ENCODE measurements at places on chromosomes 13 and 19.

- DNase-seq = no peak
Measured at GRCh38 chr13:38981096-38981495, 9.5 kb downstream of the STOML3 start.

DNA sequence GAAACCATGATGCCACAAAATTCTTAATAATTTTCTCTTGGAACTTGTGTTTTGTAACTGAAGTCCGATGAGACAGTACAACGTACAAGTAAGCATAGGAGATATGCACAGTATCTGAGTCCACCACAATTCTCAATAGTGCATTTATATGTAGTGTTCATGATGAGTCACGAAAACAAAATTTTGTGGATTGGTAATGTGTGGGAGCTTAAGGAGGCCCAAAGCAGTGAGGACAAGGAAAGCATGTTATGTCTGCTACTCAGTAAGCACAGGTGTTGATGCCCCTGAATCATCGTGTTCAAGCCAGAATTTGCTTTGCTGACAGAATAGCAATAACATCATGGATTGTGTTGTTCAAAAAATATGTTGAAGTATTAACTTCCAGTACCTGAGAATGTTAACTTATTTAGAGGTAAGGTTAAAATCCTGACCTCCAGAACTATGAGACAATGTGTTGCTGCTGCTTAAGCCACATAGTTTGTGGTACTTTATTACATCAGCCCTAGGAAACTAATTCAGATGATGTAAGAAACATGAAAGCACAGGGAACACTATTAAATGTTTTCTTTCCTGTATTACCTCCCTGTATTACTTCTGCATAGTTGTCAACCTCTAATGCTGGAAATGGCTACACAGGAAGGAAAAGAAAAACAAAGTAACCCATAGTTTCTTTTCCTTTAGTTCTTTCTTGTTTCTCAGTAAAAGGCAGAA is 201.3 kb downstream of the SLITRK6 start:
- DNase-seq = no peak

DNA sequence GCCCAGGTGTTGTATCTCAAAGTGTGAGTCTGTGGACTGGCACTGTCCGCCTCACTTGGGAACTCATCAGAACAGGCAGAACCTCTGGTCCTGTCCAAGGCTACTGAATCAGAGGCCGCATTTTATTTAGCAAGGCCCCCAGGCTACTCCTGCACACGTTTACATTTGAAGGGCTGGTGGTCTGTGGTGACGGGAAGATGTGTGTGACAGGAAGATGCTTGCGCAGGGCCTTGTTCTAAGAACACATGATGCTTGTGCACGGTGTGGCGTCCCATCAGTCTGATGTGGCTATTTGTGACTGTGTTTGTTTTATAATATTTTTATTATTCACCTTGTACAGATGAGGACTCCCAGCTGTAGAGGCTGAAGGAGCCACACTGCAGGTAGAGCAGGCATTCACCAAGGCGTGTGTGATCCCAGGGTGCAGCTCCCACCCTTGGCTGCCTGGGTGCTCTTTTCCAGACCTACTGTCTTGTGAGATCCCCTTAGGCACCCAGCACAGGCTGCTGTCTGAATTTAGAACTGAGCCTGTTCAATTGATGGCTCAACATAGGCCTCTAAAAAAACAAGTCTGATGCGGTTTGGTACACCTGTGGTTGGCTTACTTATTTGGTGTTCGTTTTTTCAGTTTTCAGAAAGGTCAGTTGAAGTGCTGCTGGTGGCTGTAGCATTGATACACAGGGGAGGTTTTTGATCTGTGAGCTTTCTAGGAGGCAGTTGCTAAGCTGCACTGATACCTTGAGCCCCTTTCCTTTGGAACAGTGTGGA is 3.1 kb downstream of the SLC25A15 start:
- no peak for DNase-seq

DNA sequence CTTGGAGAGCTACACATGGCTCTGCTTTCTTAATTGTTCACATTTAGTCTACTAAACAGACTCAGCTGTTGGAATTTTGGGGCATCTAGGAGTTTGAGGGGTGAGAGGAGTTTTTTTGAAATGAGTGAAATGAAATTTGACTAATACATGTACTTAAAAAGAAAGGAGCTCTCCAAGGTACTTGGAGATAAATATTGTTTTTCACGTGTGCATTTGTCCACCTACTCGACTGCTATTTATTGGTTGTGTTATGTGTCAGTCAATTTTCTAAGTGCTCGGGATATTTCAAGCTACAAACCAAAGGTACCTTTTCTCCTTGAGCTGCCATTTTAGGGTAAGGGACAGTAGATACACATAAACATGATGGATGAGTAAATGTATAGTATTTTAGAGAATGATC is 697.0 kb downstream of the LIG4 start:
- DNase-seq = no peak
